NCI-H187 (cell line): ENCODE measurements at places on chromosomes 5 and 9.

- no peak for DNase-seq
Measured at GRCh38 chr9:99964336-99964735, 57.9 kb downstream of the STX17 start.

- DNase-seq = no peak
Measured at GRCh38 chr5:35919191-35919590, 19.2 kb downstream of the CAPSL start.

DNA sequence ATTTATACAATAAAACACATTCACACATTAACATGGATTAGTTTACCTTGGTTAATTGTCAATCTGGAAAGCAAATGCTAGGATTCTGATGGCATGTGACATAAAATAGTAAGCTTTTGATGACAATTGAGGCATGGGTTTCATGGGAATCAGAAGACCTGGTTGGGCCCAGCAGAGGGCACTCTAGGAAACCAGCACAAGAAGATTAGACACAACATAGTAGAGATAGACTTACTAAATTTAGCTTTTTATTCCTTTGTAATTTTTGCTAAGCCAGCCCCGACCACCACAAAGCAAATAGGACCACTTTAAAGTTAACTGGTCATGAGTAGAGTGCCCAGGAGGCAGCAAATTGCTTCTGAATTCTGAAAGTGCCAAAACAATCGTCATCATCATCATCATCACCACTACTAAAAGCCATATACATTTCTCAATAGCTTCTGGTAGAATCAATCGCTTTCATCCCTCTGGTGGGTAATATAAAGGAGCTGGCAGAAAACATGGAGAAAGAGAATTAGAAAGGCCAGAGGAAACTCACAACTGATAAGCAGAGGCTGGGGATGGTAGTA, 163.2 kb downstream of the ARRDC3 start:
- no peak for DNase-seq

DNA sequence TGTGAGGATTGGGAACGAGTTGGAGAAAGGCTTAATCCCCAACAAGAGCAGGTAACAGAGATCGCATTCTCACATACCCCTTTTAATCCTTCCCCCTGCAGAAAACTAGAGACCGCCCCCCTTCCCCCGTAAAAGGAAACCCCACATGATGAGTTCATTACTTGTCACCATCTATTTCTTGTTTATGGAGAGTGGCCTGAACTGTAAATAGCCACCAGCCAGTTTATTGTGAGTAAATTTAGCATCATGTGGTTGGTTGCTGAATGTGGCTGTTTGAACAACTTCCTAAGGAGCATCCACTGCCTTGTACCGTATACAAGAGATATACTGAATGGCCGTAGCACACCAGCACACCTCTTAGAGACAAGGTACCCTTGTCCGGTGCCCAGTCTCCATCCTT, 62.1 kb downstream of the TJP2 start:
- DNase-seq = no peak

DNA sequence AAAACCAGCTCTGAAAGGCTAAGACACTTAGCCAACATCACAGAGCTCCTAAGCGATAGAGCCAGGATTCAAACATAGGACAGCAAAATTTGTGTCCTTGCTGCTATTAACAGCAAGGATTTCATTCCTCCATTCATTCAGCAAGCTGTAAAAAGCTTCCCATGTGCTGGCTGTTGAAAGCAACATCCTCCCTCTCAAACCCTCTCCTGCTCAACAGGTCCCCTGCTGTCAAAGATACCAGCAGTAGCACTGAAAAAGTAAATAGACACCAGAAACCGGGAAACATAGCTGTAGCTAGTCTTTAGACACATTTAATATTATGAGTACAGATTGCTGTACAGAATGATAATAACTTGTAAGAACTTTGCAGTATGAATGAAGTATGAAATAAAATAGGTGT, 52.6 kb upstream of the ADAMTSL1 start:
- DNase-seq = no peak

DNA sequence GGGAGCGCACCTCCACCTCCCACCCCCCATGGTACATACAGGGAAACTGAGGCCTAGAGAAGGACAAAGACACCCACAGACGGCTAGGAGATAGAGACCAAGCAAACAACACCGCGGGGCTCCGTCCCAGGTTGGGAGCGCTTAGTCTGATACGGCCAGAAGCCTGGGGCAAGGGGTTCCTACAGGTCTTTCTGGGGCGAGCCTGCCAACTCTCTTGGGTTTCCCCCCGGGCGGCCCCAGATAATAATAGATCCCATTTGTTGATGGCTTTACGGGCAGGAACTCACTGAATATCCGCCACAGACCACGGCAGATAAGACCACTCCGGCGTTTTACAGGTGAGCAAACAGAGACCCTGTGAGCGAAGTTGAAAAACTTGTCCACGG, 5.0 kb upstream of the EBF1 start:
- DNase-seq = no peak

DNA sequence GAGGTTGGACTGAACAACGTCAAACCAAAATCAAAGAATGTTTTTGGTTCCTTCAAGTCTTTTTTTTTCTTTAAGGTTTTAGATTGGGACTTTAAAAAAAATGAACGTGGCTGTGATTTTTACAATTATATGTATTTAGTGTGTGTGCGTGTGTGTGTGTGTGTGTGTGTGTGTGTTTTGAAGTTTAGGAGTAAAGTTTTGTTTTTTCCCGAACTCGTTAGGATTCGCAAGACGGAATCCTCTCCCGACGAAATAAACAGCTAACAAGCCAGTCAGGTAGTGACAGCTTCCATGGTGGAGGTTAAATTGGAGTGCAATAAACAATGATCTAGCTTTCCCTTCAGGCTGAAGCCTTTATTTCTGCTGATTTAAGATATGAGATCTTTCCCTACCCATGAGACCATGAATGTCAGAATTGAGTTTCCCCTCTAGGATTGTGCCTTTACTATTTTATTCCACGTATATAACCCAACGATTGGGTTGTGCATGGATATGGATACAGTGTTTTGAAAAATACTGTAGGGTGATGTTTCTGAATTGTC, 1.2 kb downstream of the KIAA1958 start:
- DNase-seq = no peak

GRCh38 chr9:123324767-123325183, 31.2 kb upstream of the CRB2 start:
- DNase-seq = no peak

DNA sequence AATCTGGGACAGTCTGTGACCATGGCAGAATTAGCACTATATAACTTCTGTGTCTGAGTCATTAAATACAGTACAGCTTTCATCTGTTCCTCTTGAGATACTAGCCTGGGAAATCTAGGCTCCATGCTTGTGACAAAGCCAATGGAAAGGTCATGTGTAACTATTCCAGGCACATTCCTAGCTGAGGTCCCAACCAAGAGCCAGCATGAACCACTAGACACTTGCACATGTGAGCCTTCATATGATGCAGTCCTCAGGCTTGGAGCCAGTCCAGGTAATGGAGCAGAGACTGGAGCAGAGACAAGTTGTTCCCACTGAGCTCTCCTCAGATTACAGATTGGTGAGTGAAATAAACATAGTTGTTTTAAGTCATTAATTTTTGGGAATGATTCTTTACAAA, 412.4 kb upstream of the ZNF462 start:
- no peak for DNase-seq

GRCh38 chr5:71586052-71586940, 844 bp upstream of the MCCC2 start:
- peak; percentile 82 for DNase-seq

GRCh38 chr5:3222924-3223323, 372.7 kb upstream of the IRX1 start:
- no peak for DNase-seq

DNA sequence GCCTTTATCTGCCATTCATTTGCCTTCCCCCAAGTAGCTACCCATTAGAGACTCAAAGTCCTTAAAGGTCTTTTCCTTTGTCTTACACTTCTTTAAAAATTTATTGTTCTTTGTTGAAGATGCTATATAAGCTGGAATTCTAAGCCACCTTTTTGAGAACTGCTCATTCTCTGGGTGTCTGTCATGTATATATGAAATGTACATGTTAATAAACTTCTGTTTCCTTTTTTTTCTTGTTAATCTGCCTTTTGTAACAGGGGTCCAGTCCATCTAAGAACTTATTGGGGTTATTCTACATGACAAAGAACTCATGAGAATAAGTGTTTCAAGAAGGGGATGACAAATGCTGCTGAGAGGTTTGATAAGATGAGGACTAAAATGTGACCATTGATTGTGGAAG, 41.5 kb downstream of the PCDHAC2 start:
- no peak for DNase-seq

DNA sequence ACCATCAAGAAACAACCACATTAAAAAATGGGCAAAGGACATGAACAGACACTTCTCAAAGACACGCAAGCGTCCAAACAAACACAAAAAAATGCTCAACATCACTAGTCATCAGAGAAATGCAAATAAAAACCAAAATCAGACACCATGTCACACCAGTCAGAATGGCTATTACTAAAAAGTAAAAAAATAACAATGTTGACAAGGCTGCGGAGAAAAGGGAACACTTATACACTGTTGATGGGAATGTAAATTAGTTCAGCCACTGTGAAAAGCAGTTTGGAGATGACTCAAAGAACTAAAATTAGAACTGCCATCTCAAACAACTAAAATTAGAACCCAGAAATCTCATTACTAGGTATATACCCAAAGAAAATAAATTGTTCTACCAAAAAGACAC, 80.4 kb downstream of the CAAP1 start:
- no peak for DNase-seq

DNA sequence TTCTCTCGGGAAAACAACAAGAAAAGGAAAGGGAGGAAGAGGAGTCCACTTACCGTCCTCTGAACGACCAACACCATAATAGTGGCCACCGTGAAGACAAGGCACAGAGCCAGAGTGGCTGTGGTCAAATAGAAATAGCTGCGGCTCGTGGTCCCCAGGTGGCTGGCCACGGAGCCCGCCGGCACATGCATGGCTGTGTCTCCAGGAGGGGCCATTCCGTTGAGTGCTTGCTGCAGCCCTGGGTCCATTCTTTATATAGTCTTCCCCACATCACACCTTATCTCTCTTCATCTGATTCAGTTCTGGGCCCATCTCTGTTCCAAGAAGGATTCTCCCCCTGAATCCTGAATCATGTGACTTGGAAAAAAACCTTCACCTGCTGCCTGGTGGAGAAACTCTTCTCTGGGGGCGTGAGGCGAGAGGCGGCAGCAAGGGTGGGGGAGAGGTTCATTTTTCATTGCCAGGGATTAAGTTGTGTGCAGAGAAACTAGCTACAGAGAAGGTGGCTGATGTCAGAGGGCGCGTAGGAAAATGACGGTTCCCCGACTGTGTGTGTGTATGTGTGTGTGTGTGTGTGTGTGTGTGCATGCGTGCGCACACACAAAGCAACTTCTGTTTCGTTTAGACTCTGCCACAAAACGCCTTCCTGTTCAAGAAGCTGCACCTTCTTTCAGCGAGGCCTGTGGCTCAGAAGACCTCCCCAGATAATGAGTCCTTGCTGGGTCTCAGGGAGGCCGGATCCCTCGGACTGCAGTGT, at the start of gene TNFSF8:
TSS of gene TNFSF8 (minus strand) at position 536 of the 757 bp plus-strand sequence. CDS start at position 248, 288 bp downstream.
- DNase-seq = no peak

DNA sequence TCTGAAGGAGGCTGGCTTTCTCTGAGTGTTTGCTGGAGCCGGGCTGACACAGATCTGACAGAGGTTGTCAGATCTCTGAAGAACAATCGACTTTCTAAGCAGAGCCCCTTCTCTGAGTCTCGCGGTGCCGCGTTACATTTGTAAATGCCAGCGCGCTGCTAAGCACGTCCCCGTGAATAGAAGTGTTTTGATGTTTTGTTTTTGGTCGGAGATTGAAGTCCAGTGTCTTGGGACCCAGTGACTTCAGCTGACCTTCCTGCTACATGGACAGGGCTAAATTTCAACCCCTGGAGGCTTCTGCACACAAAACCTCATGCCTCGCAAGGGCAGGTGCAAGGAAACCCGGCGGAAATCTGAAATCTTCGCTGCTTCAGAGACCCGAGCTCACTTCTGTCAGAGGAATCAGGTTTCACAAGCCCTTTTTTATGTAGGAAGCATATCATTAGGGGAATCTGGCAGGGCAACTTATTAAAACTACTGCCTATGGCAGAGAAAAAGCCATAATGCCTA, 27.2 kb downstream of the NEUROG1 start:
- peak; percentile 66 for DNase-seq
